Hepatocyte (in vitro differentiated cells): ENCODE measurements at places on chromosomes 5 and 9. TPM values are rescaled to one million over a fixed set of nuclear protein-coding genes. Genes with fewer than 3 reads are reported as not detected.

GRCh38 chr9:133887540-133888047, 104.5 kb downstream of the VAV2 start:
- no peaks in the 10 kb centered on the region for H3K36me3 ChIP-seq
- H3K27ac ChIP-seq: peak overlapping the region; percentile 95
- H3K27me3 ChIP-seq: no peaks in the 10 kb centered on the region
- H3K4me1 ChIP-seq: peaks cover 41% of the 10 kb centered on the region

DNA sequence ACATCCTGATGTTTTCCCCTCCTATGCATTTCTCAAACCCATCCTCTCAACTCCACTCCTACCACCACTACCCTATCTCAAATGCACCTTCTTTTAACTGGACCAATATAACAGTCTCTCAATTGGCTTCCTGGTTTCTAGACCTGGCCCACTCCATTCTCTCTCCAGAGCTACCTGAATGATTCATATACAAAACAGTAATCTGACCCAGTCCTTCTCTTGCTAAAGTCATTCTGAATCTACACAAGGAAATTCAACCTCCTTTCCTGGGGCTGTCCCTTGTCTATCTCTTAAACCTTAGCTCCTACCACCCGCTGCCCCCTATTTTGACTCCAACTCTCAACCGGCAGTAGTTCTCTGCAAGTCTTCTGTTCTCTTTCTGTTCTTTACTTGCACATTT, 97.2 kb downstream of the PCSK1 start:
- H3K27ac ChIP-seq: peak overlapping the region; percentile 0
- H3K4me1 ChIP-seq: peaks cover 24% of the 10 kb centered on the region
- H3K27me3 ChIP-seq: no peaks in the 10 kb centered on the region
- no peak overlapping the region for H3K4me3 ChIP-seq
- H3K36me3 ChIP-seq: no peaks in the 10 kb centered on the region

DNA sequence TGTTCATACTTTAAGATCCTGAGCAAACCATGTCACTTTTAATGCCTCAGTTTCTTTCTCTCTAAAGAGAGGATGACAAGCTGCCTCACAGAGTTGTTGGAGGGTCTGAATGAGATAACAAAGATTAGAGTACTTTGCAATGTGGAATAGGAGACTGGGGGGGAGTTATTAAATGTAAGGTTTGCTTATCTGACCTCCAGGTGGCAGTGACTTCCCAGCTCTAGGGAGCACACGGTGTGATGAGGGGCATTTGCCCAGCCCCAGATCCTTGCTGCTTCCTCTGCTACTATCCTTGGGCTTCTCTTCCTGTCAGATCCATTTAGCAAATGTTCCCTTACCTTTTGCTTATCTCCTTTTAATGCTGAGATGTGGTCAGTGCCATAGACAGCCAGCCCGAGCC, 30.7 kb downstream of the ENHO start:
- H3K4me1 ChIP-seq: no peaks in the 10 kb centered on the region
- H3K27me3 ChIP-seq: peaks cover 11% of the 10 kb centered on the region
- no peaks in the 10 kb centered on the region for H3K36me3 ChIP-seq

DNA sequence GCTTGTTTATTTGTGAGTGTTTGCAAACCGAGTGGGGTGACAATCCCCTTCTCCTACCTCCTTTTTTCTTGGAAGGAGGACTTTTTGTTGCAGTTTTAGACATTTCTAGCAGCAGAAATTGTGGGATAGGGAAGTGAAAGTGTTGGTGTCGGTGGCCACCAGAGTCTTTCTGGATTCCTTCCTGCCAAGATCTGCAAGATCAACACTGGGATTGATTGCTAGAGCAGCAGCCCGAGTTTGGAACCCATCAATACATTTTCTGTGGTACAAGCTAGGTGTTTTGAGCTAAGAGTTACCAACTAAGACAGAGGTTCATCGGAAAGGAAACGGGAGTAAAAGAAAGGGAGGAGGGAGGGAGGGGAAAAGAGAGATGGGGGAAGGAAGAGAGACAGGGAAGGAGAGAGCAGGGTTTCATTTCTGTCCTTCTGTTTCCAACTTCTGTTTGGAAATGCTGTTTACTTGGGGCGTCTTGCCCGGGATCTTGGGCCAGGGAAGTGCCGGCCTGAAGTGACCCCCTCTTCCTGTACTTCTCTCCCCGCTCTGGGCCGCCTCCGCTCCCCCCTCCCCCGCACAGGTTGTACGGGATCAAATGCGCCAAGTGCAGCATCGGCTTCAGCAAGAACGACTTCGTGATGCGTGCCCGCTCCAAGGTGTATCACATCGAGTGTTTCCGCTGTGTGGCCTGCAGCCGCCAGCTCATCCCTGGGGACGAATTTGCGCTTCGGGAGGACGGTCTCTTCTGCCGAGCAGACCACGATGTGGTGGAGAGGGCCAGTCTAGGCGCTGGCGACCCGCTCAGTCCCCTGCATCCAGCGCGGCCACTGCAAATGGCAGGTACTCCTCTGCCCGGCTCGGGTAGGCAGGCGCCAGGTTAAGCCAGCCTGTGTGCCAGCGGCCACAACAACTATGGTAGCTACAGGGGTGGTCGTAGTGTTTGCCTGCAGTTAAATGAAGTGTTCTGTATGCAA, 4.0 kb downstream of the ISL1 start:
- no peaks in the 10 kb centered on the region for H3K36me3 ChIP-seq
- H3K4me1 ChIP-seq: peaks cover 8% of the 10 kb centered on the region
- peak overlapping the region; percentile 91 for H3K27ac ChIP-seq
- peaks cover 83% of the 10 kb centered on the region for H3K27me3 ChIP-seq

The SLC6A3 gene
- total RNA-seq: not detected in 2 replicates
